Nephron progenitor cell (in vitro differentiated cells): ENCODE measurements at places on chromosomes 13 and 19.

GRCh38 chr19:35342430-35342829, 5.3 kb upstream of the FFAR1 start:
- DNase-seq: no peak

DNA sequence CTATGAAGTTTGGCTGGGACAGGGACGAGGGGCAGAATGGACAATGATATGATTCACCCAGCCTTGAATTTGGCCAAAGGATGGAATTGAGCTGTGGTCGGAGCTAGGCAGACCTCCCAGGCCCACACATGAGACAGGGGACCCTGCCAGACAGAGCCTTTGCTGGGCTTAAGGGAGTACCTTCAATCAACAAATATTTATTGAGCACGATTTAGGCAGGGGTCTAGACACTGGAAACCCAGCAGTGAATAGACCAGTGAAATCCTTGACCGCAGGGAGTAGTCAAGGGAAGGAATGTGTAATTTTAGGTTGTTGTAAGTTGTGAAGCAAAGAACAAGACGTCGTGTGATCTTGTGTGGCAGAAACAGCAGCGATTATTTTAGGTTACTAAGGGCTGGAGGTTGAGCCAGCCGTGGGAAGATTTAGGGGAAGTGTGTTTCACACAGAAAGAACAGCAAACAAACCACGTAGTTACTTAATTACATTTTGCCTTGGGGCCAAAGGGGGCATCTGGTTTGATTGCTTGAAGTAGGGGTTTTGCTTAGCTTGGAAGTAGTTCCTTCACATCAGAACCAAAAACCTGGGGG, 16.9 kb upstream of the AP1M2 start:
- no peak for DNase-seq

DNA sequence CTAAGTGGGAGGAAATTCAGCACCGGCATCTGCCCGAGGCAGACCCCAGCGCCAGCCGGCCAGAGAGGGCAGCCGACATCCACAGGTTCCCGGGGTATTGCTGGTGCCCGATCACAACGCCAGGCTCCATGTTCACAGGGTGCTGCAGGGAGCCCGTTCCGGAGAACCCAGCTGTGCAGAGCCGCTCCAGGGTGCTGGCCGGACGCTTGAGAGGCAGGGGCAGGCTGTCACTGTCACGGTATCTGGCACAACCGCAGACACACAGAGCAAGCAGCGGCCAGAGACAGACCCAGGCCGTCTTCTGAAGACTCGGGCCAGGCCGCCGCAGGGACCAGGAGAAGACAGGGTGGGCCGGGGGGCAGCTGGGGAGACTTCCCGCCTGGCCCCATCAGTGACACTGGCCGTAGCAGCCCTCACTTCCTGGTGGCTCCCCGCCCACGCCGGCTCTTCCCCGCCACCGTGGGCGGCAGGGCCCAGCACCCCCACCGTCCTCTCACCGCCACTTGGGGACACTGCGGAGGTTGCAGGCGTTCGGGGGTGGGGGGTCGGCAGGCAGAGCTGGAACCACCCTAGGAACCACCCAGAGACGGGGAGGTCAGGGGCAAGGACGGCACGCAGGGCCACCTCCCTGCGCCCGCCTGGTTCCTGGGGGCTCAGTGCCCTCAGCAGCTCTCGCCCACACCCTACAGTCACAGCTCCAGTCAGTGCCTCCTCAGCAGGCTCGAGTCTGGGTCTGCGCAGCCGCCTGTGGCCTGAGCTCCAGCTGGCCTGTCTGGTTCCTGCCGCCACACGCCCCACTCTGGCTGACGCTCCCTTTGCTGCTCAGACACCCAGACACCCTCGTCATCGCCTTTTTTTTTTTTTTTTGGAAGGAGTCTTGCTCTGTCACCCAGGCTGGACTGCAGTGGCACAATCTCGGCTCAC, 3.8 kb downstream of the RNF126 start:
- no peak for DNase-seq

GRCh38 chr13:42970824-42971690, 21.0 kb downstream of the EPSTI1 start:
- DNase-seq: peak; percentile 32

GRCh38 chr13:48220981-48221685, 11.9 kb upstream of the ITM2B start:
- DNase-seq: no peak

DNA sequence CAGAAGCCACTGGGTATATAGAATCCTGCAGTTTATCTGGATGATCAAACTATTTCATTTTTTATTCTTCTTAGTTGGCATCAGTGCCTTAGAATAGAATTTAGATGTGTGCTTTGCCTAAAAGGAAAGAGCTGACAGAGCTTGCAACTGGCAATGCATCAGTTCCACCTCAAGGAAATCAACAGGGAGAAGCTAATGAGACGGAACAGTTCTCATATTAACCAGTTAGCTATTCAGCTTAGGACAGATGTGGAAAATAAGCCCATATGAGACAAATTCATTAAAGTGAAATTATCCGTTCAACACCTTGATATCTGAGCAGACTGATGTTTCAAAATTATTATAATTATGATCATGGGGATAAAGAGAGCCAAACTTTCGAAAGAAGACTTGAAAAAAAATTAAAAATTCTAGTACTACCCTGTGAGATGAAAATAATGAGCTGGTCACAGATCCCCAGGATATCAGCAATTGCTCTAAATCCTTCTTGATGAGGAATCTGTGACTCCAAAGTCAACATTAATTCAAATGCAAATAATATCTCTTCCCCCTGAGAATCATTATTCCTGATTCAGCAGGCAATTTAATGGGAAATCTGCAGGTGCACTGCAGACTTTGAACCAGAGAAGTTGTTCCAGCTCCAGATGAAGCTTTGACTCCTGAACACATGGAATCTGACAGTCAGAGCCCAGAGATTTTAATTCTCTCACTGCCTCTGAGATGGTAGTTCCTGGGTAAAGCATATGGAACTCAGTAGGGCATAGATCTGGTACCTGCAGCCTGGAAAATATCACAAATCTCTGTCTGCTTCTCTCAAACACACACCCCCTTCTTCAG, 486.8 kb downstream of the FOXO1 start:
- DNase-seq: no peak
